Nucleus accumbens (tissue), 56 donors: ENCODE measurements at places on chromosomes 3 and 15.

DNA sequence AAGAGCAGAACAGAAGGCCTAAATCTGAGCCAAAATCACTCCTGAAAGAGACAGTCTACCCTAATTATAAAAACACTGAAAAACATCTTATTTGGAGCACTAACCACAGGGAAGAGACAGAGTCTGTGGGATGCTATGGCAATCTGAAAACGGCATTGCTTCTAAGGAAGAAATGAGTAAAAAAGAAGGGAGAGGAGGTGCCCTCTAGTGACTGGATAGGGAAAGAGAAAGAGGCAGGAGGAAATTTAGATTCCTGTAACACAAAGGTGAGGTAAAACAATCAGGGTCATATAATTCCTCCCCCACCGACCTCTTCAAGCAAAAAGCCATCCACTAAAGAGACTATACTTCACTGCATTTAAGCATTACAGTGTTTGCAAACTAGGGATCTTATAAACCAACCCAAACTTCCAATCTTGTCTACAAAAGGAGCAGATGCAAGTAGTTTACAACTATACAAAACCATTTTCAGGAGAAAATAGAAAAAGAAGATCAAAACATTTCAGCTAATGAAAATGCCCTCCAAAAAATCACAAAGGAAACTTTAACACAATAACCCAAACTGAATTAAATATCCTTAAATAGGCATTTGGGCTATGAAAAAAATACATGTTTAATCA, 32.6 kb downstream of the HACD2 start:
- DNase-seq: no peak

DNA sequence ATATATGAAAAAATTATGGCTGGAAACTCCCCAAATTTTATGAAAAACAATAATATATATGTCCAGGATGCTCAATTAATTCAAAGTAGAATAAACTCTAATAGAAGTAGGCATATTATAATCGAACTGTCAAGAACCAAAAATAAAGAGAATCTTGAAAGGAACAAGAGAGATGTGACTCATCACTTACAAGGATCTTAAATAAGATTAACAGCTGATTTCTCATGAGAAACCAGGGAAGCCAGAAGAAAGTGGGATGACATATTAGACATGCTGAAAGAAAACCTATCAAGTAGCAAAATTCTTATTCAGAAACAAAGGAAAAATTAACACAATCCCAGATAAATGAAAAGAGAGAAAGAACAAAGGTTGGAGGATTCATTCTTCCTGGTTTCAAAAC, 66.8 kb downstream of the FAIM start:
- no peak for DNase-seq

DNA sequence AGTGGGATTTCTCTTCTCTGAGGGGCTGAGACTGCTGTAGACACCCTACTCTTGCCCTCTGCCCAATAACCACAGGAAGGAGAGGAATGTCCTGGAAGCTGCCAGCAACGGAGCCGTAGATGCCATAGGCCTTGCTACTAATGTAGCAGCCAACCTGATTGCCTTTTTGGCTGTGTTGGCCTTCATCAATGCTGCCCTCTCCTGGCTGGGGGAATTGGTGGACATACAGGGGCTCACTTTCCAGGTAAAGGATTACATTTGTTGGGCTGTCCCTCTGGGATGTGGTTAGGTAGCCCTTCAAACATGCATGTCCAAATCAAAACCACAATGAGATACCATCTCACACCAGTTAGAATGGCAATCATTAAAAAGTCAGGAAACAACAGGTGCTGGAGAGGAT, 16.1 kb downstream of the SLC28A2 start:
- DNase-seq: no peak

DNA sequence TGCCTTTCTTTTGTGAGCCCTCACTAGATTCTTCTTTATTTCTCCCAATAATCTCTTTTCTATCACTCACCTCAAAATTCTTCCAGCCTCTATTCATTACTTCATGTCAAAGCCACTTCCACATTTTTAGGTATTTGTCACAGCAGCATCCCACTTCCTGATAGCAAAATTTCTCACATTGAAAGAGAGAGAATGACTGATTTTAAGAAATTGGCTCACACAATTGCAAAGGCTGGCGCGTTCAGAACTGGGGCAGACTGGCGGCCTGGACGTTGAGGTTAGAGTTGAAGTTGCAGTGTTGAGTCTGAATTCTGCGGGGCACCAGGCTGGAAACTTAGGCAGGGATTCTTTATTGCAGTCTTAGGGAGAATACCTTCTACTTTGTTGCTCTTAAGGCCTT, 117.9 kb downstream of the LRRC28 start:
- DNase-seq: no peak
